ENCODE measurements at places on chromosomes 5 and 9. TPM values are rescaled to one million over a fixed set of nuclear protein-coding genes. Genes with fewer than 3 reads are reported as not detected.

DNA sequence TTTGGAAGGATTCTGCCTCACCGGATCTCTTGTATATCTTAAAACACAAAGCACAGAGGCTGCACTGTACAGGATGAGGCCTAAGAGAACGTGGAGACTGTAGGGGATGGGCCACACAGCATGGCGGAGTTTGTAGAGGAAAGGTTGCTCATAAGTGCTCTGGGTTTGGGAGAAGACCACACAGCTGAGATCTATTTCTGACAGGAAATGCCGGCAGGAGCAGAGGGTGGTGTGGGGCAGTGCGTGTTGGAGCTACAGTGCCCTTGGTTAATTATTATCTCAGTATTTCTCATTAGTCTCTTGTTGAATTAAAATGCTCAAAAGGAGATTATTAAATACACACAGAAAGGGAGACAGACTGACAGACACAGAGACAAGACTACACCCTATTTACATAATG lies 9.6 kb downstream of the PALM2AKAP2 start:
- DNase-seq = no peak

DNA sequence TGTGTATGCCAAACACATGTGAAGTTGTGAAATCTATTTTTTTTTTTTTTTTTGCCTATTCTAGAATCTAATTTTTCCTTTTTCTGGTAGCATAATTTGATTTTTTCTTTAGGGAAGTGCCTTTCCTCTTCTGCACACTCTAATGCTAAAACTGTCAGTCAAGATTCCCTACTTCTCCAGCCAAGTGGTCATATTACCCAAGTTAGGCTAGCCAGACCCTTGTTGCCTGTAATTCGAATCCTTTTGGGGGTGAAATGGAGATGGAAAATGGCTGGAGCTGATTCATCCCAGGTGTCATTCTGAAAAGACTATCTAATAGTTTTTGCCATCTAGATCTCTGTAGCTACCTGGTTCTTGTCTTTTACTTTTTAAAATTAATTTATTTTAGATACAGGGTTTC lies 24.8 kb upstream of the UBAP1 start:
- no peak for DNase-seq

DNA sequence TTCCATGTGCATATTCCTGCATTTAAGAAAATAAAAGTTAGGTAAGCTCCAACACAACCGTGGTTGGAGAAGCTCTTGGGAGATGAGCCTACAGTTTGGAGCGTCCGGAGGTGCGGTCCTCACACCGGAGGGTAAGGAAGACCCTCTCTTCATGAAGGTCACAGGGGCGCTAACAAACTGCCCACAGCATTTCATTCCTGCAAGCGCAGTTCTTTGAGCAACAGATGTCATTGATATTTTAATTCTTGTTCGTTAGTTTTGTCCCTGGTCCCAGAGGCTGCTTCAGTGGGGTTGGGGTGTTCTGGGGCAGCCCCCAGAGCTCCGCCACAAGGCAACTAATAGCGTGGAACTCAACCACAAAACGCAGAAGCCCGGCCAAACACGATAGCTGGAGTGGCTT lies 376.2 kb downstream of the IRX2 start:
- DNase-seq = no peak

- no peak for DNase-seq
Measured at GRCh38 chr9:134996591-134997530, 79.1 kb upstream of the FCN1 start.

- no peak for DNase-seq
Measured at GRCh38 chr5:139451878-139452660, 10.5 kb downstream of the ECSCR start.

DNA sequence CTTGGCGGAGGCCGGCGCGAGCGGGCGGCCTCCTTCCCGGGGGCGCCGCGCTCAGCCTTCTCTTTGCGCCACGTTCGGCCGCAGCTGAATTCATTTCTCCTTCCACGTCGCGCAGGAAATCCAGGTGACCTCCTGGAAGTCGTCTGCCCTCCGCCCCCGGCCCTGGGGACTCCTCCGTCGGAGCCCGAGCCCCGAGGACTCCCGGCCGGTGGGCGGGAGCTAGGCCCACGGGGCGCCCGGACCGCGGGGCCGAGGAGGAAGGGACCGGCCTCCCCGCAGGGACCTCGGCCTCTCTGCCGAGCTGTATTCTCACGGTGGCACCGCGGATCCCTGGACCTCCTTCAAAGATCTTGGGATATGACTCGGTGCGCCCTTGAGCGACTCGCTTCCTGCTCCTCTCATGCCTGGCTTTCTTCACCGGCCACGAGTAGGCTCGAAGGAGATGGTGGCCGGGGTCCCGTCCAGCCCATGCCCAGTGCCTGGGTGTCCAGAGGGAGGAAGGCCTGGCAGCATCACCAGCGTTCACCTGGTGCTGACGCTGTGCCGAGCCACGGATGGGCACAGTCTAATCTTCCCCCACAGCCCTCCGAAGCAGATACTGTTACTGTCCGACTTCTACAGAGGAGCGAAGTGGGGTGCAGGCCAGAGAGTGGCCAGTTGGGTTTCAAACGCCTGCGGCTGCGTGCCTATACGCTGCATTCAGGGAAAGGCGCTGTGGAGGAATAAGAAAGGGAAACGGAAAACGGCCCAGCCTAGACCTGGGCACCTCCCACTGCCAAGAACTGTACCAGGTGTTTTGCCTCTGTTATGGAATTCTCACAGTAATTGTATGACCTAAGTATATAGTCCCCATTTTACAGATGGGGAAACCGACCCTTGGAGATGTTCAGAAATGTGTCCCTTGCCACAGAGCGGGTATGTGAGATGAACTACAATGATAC lies 47.3 kb downstream of the PAX5 start:
- no peak for DNase-seq

- no peak for DNase-seq
Measured at GRCh38 chr9:93244510-93245436, 60.8 kb downstream of the WNK2 start.

DNA sequence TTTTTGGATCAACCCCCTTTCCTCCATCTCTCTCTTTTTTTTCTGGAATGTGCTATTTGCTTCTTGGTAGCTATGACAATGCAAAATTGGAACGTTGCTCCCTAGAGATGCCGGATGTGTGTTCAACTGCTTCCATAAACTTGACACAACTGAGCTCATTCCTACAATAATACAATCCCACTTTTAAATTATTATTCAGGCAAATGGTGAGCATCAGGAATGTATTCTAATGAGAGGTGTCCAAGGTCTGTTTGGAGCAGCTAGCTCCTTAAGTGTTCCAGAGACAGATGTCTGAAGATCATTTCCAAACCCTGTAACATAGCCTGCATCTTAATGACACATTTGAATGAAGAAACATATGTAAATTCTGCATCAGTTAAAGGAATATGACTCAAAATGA lies 518.4 kb downstream of the TAF11L14 start:
- DNase-seq = no peak

GRCh38 chr9:6538666-6539071 lies 106.9 kb downstream of the GLDC start:
- DNase-seq = no peak

DNA sequence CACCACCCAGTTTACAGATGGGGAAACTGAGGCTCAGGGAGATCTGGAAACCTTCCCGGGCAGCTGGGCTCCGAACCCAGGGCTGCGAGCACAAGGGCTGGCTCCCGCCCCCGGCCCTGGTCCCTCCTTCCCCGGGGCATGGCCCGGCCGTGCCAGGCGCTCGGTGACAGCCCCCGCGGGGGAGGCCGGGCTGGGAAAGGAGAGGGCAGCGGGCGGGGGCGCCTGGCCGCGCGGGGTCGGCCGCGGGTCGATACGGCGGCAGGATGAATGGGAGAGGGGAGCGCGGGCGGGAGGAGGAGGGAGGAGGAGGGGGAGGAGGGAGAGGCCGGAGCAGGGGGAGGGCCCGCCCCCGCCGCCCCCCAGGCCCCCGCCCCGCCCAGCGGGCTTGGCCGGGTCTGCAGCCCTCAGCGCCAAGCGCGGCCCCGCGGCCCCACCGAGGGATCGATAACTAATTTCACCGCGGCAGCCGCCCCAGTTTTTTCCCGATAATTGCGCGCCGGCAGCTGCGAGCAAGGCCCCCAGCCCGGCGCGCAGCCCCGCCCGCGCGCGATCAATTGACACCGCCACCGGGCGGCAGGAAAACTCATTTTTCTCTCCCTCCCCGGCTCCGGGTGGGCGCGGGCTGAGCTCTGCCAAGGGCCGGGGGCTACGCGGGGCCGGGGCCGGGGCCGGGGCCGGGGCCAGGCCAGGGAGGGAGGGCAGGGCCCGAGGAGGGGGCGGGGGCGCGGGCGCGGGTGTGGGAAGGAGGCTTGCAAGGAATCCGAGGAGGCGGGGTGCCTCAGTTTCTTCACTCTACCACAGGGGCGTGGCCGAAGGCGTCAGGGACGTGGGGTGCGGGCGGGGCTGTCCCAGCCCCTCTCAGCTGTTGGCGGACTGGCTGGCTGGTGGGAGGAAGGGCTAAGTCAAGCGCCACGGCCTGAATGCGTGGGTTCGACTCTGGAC lies 52.1 kb downstream of the C9orf50 start:
- DNase-seq = no peak

DNA sequence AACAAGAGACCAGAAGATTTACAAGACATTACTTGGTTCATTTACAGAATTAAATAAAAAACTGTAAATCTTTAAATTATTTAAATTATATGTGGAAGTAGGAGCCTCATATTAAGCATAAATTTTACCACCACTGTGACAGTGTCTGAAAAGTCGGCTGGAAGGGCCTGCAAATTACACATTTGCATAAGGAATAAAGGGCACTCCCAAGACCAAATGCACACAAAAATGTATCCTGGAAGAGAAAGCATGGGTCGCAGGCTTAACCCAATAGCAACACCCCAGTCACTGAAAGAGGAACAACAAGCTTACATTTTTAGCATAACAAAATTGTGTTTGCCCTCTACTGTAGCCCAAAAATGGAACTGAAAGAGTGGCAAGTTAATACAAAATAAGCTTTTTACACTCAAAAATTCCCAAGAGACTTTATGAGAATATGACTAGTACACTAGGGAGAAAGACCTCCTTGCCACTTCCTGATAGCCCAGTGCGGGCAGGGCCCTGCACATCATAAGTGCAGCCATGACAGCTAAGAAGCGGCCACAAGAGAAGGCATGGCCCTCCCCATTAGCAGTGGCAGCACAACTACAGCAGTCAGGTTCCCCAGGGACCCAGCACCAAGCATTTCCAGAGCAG lies 482.0 kb downstream of the DTWD2 start:
- no peak for DNase-seq

DNA sequence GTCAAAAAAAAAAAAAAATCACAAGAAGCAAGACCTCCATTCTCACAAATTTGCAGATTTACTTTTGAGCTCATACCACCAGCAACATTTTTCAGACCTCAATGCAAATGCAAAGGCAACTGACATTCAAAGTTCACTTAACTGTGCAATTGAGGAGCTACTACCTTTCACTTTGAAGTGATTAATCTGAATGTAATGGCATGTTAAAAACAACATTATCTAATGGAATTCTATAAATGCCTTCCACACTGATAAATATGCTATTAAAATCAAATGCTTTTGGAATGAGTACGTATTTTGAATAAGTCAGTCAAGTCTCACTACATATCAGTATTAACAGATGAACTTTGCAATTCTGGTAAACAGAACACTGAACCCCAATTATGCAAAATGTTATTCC lies 32.3 kb downstream of the UBQLN1 start:
- DNase-seq = no peak

DNA sequence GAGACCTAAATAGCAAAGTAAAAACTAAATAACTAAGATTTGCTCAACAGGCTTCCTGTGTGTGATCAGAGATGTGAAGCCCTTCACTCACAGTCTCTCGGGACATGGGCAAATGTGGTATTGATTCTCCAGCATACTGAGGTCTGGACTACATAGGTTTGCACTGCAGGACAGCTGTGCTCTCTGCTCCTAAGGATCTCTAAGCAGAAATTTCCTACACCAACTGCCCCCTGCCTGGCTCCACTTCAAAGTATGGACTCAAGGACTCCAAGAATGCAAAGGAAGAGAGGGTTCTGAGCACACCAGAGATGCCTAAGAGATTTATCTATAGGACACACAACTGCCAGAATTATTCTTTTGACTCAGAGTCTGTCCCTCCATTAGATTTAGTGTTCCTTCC lies 487.2 kb downstream of the SEMA5A start:
- DNase-seq = no peak

DNA sequence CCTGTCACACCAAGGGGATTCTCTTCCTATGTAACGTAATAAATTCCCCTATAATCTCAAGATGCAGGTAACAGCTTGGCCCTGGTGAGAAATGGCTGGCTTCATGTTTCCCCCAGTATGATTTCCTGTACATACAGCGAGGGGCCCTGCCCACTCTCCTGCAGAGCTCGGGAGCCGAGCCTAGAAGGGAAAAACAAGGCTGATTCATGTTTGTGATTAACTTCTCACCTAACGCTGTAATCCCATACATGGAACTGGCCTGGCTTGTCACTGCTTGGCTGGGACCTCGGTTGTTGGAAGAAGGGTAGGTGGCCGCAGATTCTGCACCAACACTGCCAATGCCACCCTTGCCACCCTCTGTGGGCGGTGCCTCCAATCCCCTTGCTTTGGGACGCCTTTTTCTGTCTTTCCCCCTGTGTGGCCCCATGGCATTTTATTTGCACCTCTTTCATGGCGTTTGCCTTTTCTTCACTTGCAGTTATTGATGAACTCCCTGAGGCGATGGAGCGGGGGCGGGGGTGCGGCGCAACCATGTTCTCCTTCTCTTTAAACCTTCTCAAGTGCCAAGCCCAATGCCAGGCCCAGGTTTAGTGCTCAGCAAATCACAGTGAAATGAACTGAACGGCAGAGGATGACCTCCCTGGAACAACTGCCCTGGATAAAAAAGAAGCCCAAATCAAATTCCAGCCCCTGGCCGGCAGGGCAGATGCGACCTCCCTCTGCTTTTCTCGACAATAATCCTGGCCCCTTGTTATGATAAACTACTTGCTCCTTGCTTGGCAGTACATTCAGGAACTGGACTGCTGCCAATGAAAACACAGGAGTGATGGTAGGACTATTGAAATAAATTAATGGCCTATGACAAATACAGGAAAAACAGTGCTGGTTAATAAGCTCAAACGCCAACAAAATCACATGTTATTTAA lies 108.1 kb downstream of the TMEM174 start:
- DNase-seq = no peak

GRCh38 chr5:133489632-133490031 lies 122.7 kb downstream of the FSTL4 start:
- DNase-seq = no peak

GRCh38 chr9:70111641-70112236 lies 68.1 kb downstream of the MAMDC2 start:
- no peak for DNase-seq

The CCL27 gene
- total RNA-seq = 0.54 TPM

The CCDC187 gene
- total RNA-seq = not detected

Data from HFFc6 (cell line).